ENCODE measurements at places on chromosomes 7 and 10. TPM values are rescaled to one million over a fixed set of nuclear protein-coding genes. Genes with fewer than 3 reads are reported as not detected.

The TACC2 gene
- total RNA-seq, result 30.5 TPM

The TRPV5 gene
- not detected for total RNA-seq

The MICU1 gene
- 27.2 TPM for total RNA-seq

GRCh38 chr7:41576166-41576565 lies 126.7 kb downstream of the INHBA start:
- no peak for DNase-seq
- no peaks in the 10 kb centered on the region for H3K4me1 ChIP-seq
- H3K27me3 ChIP-seq, result no peaks in the 10 kb centered on the region
- H3K4me3 ChIP-seq, result no peak overlapping the region

GRCh38 chr7:115754226-115754625 lies 276.3 kb downstream of the TFEC start:
- no peaks in the 10 kb centered on the region for H3K36me3 ChIP-seq
- no peaks in the 10 kb centered on the region for H3K4me1 ChIP-seq
- no peaks in the 10 kb centered on the region for H3K27me3 ChIP-seq
- no peak for DNase-seq
- no peak overlapping the region for H3K4me3 ChIP-seq

DNA sequence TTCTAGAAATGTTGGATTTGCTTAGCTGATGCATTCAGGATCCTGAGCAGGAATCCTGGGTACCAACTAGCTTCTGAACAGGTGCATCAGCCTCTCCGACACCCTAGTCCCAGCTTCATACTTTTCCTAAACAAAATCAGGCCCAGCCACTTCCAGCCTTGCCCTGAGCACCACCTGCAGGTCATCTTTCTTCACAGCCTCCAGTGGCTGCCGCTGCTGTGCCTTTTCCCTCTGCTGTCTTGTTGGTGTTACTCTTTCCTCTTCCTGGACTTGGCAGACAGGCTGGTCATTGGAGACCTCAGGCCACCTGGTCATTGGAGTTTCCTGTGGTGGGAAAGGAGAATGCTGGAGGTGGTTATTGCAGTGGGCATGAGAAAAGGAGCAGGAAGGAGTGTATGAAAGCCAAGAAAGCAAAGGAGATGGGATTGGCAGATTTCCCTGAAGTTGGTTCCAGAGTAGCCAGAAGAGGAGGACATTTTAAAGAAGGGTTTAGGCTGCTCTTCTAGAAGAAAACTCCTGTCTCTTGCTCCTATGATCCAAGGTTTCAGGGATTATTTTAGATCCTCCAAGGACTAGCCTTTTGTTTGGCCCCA lies 48.2 kb upstream of the NFKB2 start:
- no peak overlapping the region for H3K27ac ChIP-seq
- peak; percentile 56 for DNase-seq
- H3K4me3 ChIP-seq, result no peak overlapping the region
- no peaks in the 10 kb centered on the region for H3K36me3 ChIP-seq
- no peaks in the 10 kb centered on the region for H3K27me3 ChIP-seq

DNA sequence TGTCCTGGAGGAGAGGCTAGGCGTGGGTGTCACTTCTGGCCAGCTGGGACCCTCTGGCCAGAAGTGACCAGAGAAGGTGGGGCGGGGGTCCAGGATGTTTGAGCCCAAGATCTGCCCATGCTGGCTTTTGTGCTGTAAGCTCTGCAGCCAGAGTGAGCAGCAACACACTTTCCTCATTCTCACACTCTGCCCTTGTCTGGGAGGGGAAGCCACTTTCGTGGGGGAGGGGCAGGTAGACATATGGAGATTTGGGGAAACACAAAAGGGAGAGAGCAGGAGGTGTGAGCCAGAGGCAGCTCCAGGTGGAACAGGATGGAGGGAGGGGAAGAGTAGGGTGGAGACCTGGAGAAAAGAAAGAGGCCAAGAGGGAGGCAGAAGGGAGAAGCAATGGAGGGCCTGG lies 31.5 kb upstream of the ADCYAP1R1 start:
- no peaks in the 10 kb centered on the region for H3K36me3 ChIP-seq
- H3K27ac ChIP-seq, result no peak overlapping the region
- H3K4me1 ChIP-seq, result no peaks in the 10 kb centered on the region

DNA sequence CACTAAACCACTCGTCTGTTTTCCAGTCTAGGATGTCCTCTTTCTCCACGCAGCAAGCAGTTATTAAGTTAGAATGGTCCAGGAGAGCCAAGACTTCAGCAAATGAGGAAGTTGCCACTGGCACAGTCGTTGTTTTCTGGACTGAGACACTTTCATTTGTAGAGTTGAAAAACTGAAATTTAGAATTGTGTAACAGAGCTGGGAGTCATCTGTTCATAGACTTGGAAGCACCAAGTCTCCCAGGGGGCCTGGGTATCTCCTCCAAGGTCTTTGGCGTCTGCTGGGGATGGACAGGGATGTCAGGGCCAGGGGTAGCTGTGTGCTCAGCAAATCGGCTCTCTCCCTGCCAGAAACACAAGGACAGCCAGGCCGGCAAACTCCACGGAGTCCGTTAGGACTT lies 208.4 kb downstream of the FANK1 start:
- H3K27ac ChIP-seq, result peak overlapping the region; percentile 56
- H3K27me3 ChIP-seq, result no peaks in the 10 kb centered on the region
- DNase-seq, result no peak
- H3K4me1 ChIP-seq, result no peaks in the 10 kb centered on the region

DNA sequence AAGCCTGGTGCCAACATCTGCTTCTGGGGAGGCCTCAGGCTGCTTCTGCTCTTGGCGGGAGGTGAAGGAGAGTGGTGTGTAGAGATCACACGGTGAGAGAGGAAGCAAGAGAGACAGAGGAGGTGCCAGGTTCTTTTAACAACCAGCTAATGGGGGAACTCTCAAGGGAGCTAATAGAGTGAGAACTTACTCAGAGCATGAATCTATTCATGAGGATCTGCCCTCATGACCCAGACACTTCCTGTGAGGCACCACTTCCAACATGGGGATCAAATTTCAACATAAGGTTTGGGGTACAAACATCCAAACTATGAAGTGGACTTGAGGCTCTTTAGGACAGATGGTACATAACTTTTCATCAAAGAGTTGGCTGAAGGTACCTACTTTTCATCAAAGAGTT lies 5.1 kb upstream of the ZNF32 start:
- DNase-seq, result no peak
- H3K36me3 ChIP-seq, result no peaks in the 10 kb centered on the region
- no peaks in the 10 kb centered on the region for H3K27me3 ChIP-seq
- no peaks in the 10 kb centered on the region for H3K4me1 ChIP-seq
- no peak overlapping the region for H3K4me3 ChIP-seq

DNA sequence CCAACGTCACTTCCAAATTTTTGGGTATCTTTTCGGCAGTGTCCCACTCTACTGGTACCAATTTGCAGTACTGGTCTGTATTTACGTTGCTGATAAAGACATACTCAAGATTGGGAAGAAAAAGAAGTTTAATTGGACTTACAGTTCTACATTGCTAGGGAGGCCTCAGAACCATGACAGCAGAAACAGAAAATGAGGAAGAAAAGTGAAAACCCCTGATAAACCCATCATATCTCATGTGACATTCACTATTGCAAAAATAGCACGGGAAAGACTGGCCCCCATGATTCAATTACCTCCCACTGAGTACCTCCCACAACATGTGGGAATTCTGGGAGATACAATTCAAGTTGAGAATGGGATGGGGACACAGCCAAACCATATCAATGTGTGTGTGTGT lies 364.0 kb upstream of the KCND2 start:
- no peaks in the 10 kb centered on the region for H3K27me3 ChIP-seq
- H3K27ac ChIP-seq, result no peak overlapping the region
- H3K4me3 ChIP-seq, result no peak overlapping the region
- DNase-seq, result no peak

GRCh38 chr10:61978965-61979364 lies 77.5 kb downstream of the ARID5B start:
- no peaks in the 10 kb centered on the region for H3K27me3 ChIP-seq
- H3K36me3 ChIP-seq, result no peaks in the 10 kb centered on the region
- H3K4me1 ChIP-seq, result no peaks in the 10 kb centered on the region
- no peak for DNase-seq

Data from breast epithelium (tissue), 4 donors.